ENCODE measurements at places on chromosomes 5 and 9.

DNA sequence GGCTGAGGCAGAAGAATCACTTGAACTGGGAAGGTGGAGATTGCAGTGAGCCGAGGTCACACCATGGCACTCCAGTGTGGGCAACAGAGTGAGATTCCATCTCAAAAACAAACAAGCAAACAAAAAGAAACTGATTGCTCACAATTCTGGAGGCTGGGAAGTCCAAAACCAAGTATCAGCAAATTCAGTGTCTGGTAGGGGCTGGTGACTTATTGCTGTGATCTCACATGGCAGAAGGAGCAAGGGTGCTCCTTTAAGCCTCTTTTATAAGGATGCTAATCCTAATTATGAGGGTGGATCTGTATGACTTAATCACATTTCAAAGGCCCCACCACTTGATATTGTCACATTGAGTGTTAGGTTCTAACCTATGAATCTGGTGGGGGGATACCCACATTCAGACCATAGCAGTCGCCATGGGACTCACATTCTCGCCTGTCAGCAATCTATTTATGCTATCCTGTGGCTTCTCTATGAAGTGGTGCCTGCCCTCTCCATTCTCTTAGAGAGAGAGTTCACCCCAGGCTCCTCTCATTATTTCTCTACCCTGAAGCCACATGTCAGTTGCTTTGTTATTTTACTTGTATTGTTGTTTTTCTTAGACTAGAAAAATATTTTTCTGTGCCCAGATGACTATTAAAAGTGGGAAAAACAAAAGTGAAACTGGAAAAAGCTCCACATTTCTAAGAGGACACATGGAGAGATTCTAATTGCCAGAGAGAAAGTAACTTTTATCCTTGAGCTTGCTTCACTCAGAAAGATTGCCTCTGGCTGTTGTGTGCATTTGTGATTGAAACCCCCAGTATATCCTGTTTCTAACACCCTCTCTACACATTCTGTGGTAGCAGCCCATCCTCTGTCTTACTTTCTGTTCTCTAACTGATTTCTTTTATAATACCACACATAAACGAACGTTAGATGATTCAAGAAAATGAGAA, 18.8 kb upstream of the PRLR start:
- no peak for DNase-seq

- DNase-seq, result no peak
Observed at GRCh38 chr9:116452634-116453033, 234.5 kb upstream of the TRIM32 start.

GRCh38 chr9:80540387-80540786, 968.6 kb downstream of the TLE4 start:
- DNase-seq, result no peak

GRCh38 chr5:116939641-116940040, 365.0 kb upstream of the SEMA6A start:
- DNase-seq, result peak; percentile 93

GRCh38 chr9:4116723-4117460, 183.0 kb downstream of the GLIS3 start:
- no peak for DNase-seq

DNA sequence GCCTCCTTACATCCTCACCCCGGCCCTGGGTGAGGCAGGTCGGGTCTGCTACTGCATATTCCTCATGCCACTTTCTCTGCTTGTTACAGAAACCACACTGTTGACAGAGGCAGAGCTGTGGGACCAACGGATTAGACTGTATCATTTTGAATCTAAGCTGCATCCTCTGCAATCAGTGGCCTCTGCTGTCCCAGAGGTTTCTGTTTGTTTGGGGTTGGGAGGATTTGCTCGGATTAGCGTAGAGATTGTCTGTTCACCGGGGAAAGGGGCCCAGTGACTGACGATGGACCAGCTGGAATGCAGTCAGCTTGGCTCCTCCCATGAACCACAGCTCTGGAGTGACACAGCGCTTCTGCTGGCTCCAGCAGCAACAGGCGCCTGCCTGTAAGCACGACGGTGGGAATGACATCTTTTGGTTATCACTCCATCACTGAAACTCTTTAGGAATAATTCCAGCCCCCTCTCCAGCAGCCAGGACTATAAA, 37.3 kb upstream of the ADRA1B start:
- DNase-seq, result peak; percentile 92

GRCh38 chr9:83304686-83305085, 233.5 kb downstream of the FRMD3 start:
- DNase-seq, result no peak

DNA sequence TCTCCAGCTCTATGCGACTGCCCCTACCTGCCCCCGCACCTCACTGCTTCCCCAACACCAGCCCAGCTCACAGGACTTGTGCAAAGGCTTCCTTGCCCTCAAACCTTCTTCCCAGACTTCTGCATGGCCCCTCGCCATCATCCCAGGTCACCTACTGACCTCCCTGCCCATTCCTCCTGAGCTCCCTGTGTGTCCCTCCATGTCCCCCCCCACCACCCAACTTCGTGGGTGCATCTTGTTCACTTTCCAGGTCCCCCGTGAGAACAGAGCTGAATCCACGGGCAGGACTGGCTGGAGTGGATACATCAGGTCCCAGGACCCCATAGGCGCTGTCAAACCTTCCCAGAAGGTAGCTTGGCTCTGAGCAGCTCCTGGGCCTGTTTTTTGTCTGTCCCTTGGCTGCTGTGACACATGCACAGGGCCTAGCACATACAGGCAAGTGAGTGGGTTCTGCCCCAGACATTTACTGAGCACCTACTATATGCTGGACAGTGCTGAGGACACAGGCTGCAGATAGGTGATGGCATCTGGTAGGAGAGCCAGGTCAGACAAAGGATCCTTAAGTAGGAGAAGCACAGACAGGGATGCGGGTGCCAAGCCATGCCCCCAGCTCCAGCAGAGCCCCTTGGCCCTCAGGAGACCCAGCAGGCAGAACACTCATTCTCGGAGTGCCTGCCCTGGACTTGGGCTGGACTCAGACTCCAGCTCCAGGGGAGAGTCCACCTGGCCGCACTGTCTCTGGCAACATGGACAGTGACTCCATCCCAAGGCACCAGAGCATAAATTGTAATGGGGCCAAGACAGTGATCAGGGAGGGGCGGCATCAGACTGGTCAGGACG, 15.0 kb downstream of the NINJ1 start:
- DNase-seq, result no peak

GRCh38 chr5:56211298-56211865, 21.7 kb downstream of the ANKRD55 start:
- DNase-seq, result no peak

DNA sequence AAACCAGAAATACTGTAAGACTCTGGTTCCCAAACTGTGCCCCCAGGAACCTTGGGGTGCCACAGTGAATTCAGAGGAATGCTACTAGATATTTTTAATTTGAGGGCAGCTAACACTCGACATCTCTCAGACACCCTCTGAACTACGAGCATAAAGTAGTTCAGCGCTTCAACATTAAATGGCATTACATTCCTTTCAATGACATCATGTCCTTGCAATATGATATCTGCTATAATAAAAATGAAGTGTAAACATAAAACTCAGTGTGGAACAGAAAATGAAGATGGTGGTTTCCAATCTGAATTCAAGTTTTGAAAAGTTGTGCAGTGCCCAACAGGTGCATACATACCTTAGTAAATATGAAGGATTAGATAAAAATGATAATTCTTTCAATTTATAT, 116.1 kb downstream of the LPAR1 start:
- DNase-seq, result no peak

GRCh38 chr9:86557918-86558317, 203.7 kb upstream of the TUT7 start:
- DNase-seq, result no peak

DNA sequence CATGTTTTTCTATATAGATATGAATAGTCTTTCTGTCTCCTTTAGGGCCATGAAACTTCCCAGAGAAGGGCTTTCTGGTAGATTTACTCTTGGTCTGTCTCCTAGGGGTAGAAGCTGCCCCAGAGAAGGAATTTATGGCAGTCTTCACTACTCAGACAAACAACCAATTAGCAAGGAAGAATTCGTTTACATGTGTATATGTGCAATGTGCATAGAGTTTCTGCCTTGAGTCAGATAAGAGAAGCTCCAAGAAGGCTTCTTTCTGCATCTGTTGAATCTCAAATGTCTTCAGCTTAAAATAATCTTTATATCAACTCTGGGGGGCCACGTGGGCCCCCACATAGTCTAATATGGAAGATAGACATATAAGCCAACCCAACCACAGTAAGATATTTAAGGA, 7.6 kb upstream of the CLINT1 start:
- no peak for DNase-seq

DNA sequence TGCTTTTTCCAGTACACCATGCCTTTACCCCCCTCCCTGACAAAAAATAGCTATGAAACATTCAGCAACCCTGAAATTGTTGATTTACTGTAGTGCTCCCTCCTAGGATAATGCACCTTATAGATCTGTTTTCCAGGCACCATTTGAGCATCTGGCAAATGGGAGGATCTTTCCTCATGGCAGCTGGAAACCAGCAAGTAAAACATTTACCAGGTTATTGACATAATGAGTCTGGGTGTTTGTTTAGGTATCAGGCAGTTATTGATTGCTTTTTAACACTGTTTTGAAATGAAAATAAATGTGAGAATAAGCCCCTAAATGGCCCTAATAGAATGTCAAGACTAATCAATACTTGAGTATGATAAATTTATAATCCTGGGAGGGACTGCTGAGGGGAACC, 57.3 kb upstream of the KLF4 start:
- DNase-seq, result no peak

DNA sequence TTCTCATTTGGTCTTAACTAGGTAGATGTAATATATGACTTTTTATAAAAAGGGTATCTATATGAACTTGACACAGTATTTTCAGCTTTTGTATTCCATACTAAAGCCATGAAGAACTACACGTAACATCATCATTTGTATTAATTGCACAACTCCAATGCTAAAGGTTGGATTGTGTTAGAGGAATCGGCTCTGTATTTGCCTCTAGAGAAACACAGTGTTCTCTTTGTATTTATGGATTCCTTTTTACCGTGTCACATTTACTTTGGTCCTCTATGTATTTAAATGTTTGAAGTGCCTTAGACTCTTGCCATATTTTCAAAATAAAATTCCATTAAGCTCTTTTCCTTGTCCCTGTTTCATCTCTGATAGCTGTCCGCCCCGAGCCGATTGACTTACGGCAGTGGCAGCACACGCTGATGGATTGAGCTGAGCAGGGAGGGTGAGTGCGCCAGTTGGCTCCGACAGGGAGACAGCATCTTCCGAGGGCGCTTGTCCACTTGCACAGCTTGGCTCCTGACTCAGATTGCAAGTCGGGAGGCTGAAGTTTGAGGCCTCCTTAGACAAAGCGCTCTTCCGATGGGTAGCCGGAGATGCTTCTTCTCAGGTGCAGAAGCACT, 95.6 kb upstream of the DMRT1 start:
- DNase-seq, result peak; percentile 61

DNA sequence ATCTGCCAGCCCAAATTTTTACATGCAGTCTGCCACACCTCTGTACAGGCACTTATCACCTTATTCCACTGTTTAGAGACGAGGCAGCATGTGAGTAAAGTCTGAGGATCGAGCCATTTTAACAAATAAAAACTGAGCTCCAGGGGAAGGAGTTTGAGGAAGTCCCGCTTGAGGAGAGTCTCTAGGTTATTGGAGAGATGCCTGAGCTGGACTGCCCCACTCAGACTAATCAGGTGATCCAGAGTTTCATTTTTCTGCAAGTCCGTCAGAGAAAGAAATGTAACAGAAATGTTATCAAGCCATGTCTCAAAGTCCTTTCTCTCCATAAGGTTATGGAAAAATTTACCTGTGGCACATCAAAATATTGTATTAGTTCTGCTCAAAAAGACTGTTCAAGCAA, 5.3 kb downstream of the FBXW2 start:
- no peak for DNase-seq

DNA sequence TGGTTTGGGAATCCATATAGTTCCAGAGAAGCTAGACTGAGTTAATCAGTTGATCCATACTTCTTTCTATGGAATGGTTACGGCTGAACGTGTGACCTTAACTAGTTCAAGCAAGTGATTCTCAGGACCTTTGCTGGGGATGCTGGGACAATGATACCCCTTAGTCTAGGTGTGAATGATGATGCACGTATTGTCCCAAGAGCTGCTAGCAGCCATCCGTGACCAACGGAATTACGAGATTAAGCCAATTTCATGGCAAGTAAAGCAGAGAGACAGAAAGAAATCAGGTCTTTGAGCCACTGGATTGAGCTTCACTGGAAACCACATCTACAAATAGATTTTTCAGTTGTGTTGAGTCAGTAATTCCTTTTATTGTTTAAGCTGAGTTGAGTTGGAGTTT, 99.2 kb upstream of the LIFR start:
- no peak for DNase-seq
